ENCODE measurements at places on chromosomes 2 and 18. TPM values are rescaled to one million over a fixed set of nuclear protein-coding genes. Genes with fewer than 3 reads are reported as not detected.

The TXNDC2 gene
- 0.14 TPM for polyA plus RNA-seq

The TGFA gene
- 0.33 TPM for polyA plus RNA-seq

The ARHGEF4 gene
- 3.3 TPM for polyA plus RNA-seq

The HAAO gene
- polyA plus RNA-seq = 24.6 TPM

The PCARE gene
- polyA plus RNA-seq = 0.27 TPM

The RNU2-63P gene
- polyA plus RNA-seq = not detected

The PRLH gene
- polyA plus RNA-seq = not detected

The PLCD4 gene
- 13.5 TPM for polyA plus RNA-seq

The MATN3 gene
- polyA plus RNA-seq = 8.1 TPM

The CROCC2 gene
- polyA plus RNA-seq = 3.7 TPM

The BOD1L2 gene
- polyA plus RNA-seq = not detected

The AQP12A gene
- polyA plus RNA-seq = not detected

The STARD6 gene
- polyA plus RNA-seq = not detected

The MYO5B gene
- polyA plus RNA-seq = 9.0 TPM

The MZT2A gene
- polyA plus RNA-seq = 58.7 TPM

The ABCG5 gene
- 0.52 TPM for polyA plus RNA-seq

The MC5R gene
- not detected for polyA plus RNA-seq

The L3MBTL4 gene
- 5.9 TPM for polyA plus RNA-seq

The ANKRD29 gene
- 37.5 TPM for polyA plus RNA-seq

The UGT1A5 gene
- not detected for polyA plus RNA-seq

Data from left lung (tissue), 14 donors.